NCI-H524 (cell line): ENCODE measurements at places on chromosomes 5 and 9.

DNA sequence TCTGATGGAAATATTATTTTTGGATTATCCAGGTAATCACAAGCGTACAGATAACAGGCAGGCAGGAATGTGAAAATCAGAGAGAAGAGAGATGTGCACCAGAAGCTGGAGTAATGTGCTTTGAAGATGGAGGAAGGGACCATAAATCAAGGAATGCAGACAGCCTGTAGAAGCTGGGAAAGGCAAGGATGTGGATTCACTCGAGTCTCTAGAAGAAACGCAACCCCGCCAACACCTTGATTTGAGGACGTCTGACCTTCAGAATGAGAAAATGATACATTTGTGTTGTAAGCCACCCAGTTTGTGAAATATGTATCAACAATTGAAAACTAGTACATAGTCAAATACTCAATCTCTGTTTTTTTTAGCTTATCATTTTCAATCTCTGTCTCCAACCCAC is 207.6 kb upstream of the MPDZ start:
- DNase-seq, result no peak

GRCh38 chr5:56574778-56575177 is 240.6 kb upstream of the MAP3K1 start:
- DNase-seq, result no peak

- no peak for DNase-seq
Measured at GRCh38 chr5:175920231-175920811, 47.8 kb downstream of the THOC3 start.

DNA sequence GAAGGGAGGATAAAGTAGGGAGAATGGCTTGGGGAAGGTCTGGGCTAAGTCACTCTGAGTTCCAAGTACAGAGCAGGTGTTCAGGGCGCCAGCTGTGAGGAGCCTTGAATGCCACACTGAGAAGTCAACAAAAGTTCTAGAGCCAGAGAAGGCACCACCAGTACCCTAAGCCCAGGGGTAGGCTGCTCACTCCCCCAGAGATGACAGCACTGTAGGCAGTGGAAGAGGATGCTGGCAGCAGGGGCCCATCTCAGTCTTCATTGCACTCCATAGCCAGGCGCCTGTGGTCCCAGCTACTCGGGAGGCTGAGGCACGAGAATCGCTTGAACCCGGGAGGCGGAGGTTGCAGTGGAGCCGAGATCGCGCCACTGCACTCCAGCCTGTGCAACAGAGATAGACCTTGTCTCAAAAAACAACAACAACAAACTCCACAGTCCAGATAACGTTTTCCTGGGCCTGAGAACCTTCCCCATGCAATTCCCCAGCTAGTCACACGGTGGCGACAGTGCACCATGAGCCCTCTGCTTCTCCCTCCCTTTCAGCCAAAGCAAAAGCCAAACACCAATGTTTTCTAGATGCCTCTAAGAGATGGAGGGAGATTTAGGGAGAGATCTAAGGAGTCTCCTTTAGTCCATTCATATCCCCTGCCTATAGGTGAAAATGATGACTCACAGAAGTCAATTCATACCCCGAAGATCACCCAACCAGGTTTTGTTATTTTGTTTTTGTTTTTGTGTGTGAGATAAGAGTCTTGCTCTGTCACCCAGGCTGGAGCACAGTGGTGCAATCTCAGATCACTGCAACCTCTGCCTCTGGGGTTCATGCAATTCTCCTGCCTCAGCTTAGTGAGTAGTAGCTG is 19.8 kb upstream of the NSD1 start:
- peak; percentile 6 for DNase-seq

GRCh38 chr5:128237000-128237399 is 153.4 kb downstream of the SLC12A2 start:
- no peak for DNase-seq

- no peak for DNase-seq
Measured at GRCh38 chr5:35133186-35133585, 85.4 kb upstream of the AGXT2 start.
